HCT116 (cell line): ENCODE measurements at places on chromosomes 13 and 19. TPM values are rescaled to one million over a fixed set of nuclear protein-coding genes. Genes with fewer than 3 reads are reported as not detected.
A peak's percentile ranks its signal among the peaks of the same experiment; 100 is the strongest.

DNA sequence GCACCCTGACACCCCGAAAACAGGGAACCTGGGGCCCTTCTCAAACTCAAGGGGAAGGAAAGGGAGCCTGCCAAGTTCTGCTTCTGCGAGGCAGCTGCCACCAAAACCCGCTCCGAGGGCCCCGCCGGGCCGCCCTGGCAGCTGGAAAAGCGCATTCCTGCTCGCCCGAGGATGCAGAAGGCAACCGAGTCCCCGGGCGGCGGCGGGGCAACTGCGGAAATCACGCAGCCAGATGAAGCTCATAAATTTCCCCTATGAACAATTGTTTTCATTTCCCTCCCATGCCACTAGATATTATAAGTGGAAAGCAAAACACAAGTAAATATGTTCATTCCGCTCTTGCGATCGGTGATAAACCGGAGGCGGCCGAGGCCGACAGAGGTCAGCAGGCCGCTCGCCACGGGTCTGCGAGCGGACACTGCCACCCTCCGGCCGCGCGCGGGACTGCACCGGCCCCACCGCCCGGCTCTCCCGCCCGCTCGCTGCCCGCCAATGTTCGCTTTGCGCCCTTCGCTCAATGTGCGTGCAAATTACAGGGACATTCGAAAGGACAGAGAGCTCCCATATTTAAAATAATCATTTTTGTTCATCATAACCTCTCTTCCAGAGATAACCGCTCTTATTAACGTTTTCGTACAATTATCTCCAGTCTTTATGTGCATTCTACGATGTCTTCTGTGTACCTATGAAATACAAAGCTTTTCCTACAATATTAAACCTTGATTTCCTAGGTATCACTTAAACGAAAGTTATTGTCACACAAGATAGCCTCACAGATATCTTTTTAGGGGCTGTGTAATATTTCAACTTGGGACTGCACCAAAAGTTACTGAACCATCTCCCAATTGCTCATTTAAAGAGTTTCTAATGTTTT is 120.8 kb upstream of the ZNF507 start:
- DNase-seq: no peak
- no peaks in the 10 kb centered on the region for H3K4me1 ChIP-seq
- peaks cover 5% of the 10 kb centered on the region; the same call in 1 of the 2 replicates for H3K27me3 ChIP-seq

DNA sequence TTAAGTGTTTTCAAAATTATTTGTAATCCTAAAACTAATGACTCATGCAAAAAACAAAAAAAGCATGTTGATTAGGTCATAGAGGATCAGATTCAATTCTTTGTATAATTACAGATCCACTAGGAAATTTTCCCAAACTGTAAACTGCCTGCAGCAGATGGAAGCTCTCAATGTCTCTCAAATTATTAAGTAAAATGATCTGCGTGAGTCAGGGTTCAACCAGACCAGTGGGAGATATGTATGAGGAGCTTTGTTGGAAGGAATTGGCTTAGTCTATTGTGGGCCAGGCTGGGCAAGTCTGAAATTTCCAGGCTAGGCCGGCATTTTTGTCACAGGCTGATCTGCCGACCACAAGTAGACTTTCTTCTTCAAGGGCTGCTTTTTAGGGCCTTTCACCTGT is 14.4 kb upstream of the SACS start:
- DNase-seq: no peak
- H3K27me3 ChIP-seq: no peaks in the 10 kb centered on the region
- no peak overlapping the region for H3K27ac ChIP-seq
- H3K4me3 ChIP-seq: no peak overlapping the region
- no peaks in the 10 kb centered on the region for H3K36me3 ChIP-seq

ZNF816 gene
- 8.9 TPM for total RNA-seq

- no peaks in the 10 kb centered on the region for H3K36me3 ChIP-seq
- H3K27me3 ChIP-seq: peaks cover 5% of the 10 kb centered on the region
- no peak overlapping the region for H3K27ac ChIP-seq
- H3K4me1 ChIP-seq: no peaks in the 10 kb centered on the region
- no peak for DNase-seq
Measured at GRCh38 chr19:29372921-29373797, 152.6 kb upstream of the VSTM2B start.

PDCD5 gene
- 143 TPM for total RNA-seq

DNA sequence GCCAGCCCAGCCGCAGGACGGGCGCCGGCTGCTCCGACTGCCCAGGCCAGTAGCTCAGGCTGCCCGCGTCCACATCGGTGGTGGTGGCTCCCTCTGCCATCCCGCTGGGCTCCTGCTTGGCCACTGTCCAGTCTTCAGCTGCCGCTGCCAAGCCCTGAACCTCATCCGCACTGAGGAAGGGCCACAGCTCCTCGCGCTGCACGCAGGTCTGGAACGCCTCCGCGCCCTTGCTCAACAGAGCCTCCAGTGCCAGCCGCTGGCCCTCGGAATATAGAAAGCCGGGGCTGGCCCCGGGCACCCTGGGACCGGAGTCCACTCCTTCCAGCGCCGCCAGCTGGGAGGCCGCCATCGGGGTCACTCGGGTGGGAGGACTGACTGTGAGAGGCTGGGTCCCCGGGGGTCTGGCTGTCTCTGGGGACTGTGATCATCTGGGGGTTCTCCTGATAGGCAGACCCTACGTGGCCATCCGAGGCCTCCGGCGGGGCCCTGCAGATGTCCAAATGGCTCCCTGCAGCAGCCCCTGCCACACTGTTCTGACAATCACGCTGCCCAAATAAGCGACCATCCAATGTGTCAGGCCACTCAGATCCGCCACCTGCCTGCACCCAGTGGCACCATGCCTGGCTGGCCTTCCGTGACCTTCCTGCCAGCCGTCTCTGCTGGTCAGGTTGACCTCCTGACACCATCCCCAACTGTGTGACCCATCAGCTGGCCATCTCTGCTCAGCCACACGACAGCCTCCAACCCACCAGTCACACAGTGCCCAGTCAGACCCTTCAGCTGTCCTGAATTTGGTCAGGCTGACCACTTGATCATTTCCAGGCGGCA is 1.6 kb downstream of the FAM83E start:
- H3K27ac ChIP-seq: peak overlapping the region; percentile 86; the same call in 1 of the 2 replicates
- H3K4me1 ChIP-seq: peaks cover 57% of the 10 kb centered on the region
- no peak for DNase-seq

METTL21C gene
- total RNA-seq: not detected

DNA sequence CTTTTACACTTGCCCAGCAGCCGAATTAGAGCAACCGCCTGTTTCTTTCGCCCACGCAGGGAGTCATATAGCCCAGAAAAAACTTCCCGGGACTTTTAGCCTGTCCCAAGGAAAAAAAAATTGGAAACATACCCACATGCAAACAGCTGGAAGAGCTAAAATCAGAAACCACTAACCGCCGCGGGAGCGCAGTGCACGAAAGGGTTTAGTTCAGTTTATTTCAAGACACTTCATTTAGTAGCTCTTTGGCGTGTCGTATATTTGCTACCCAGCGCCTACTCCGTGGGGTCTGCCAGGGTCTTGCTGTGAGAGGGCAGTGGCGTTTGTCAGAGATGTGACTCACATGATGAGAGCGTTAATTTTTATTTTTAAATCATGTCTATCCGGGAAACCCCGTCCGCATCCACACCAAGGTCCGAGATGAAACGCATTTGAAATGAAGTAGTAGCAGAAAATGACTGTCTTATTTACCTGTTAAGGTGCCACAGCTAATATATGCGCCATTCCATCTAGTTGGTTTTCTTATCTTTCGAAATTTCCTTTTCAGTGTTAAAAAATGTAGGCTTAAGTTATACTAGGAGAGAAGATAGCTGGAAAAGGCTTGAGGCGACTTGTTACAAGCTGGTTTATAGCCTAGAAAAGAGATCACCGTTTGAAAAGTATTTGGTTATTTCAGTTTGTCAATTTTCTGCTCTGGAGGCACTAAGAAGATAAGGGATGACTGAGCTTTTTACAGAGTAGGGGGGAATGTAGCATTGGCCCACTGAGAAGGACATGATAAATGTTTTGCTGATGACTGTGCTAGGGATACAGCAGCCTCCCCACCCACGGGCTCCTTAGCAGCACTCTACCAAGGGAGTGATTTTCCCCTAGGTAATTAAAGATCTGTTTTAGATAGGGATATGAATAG is 1.7 kb downstream of the KLF5 start:
- peak overlapping the region; percentile 83 for H3K27ac ChIP-seq
- peaks cover 11% of the 10 kb centered on the region for H3K36me3 ChIP-seq
- H3K27me3 ChIP-seq: no peaks in the 10 kb centered on the region
- H3K4me1 ChIP-seq: peaks cover 33% of the 10 kb centered on the region

DNA sequence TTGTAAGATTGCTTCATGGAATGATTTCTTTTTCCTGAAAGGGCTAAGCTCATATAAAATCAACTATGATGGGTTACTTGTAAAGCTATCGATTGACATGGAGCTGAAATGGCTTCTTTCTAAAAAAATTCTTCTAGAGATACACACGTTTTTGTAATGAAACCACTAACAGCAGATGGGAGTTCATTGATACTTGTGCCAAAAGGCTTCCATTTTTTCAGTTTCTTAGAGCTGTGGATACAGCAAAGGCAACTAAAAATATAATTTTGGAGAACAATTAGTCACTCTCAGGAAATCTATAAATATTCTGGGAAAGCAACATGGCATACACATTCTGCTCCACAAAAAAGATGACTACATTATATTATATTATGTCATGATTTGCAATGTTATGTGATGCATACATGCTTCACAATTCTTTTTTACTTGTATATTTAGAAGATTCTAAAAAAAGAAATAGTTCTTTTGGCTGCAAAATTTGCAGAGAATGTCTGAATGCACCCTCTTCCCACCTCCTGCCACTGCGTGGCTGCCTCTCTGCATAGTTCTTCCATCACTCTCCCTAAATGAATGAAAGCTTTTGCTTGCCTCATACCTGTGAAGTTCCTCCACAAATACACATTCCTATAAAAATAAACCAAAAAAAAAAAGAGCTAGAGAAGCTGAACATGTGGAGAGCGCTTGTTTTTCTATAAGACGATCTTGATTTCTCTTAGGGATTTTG is 802.5 kb downstream of the EFNB2 start:
- H3K36me3 ChIP-seq: no peaks in the 10 kb centered on the region
- no peaks in the 10 kb centered on the region for H3K4me1 ChIP-seq
- no peak overlapping the region for H3K4me3 ChIP-seq
- no peak for DNase-seq
- H3K27me3 ChIP-seq: no peaks in the 10 kb centered on the region
- H3K27ac ChIP-seq: no peak overlapping the region

DNA sequence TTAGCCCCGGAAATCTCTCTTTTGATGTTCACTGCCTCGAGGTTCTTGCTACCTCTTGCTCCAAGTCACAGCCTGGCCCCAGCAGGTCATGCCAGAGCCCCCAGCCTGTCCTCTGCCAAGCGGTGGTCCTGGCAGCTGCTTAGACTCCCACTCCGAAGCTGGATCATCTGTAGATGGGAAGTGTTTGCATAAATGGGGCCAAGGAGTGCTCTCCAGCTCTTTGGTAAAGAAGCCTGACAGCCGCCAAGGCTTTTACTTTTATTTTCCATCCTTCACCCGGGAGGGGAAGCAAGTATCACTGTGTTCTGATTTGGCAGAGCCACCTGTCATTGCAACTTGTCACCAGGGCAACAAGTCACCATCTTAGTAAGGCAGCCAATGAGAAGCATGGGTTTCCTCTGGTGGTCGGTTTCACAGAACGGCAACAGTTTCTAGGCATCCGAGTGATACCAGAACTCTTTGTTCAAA is 10.6 kb upstream of the RETN start:
- no peak overlapping the region for H3K4me3 ChIP-seq
- H3K4me1 ChIP-seq: no peaks in the 10 kb centered on the region
- no peaks in the 10 kb centered on the region for H3K36me3 ChIP-seq
- no peak overlapping the region for H3K27ac ChIP-seq

- DNase-seq: no peak
- no peaks in the 10 kb centered on the region for H3K27me3 ChIP-seq
Measured at GRCh38 chr13:105579821-105580710, 955.4 kb downstream of the EFNB2 start.

GRCh38 chr19:43623889-43624670 is 4.7 kb upstream of the ZNF428 start:
- H3K4me3 ChIP-seq: no peak overlapping the region
- H3K36me3 ChIP-seq: no peaks in the 10 kb centered on the region
- peak; percentile 29 for DNase-seq
- peak overlapping the region; percentile 34; the same call in 1 of the 2 replicates for H3K27ac ChIP-seq
- H3K27me3 ChIP-seq: no peaks in the 10 kb centered on the region

DNA sequence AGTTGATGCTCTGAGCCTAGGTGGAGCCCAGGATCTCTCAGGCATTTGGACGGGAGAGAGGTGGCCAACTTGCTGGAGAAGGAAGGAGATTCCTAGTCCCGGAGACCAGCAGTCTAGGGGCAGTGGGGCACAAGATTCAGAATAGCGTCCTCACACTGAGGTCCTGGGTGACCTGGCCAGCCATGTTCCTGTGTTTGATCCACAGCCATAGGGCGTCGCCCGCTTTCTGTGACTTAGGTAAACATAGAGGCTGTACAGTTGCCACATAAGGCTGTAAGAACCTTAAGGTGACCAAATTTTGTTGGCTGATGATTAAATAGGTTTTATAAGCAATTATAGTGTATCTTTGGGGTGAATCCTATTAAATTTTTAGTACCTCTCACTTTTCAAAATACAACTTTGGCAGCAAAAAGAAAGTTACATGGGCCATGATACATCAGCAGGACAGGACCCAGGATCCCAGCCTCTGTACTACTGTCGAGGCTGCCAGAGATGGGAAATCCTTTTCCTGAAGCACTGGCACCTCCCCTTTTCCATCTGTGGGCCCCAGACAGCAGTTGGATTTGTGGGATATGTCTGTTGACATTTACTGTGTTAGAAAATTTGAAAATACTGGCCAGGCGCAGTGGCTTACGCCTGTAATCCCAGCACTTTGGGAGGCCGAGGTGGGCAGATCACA is 37.5 kb downstream of the TSSK6 start:
- H3K36me3 ChIP-seq: no peaks in the 10 kb centered on the region; the same call in 1 of the 2 replicates
- H3K4me1 ChIP-seq: no peaks in the 10 kb centered on the region; the same call in 1 of the 2 replicates
- H3K27me3 ChIP-seq: no peaks in the 10 kb centered on the region

- H3K4me1 ChIP-seq: peaks cover 9% of the 10 kb centered on the region
- no peak overlapping the region for H3K4me3 ChIP-seq
- no peak overlapping the region for H3K27ac ChIP-seq
- H3K27me3 ChIP-seq: no peaks in the 10 kb centered on the region
- no peak for DNase-seq
- H3K36me3 ChIP-seq: no peaks in the 10 kb centered on the region
Measured at GRCh38 chr13:75544681-75545330, 4.8 kb upstream of the UCHL3 start.

IGFL1 gene
- not detected for total RNA-seq

GRCh38 chr19:31648347-31648746 is 299.1 kb upstream of the TSHZ3 start:
- H3K4me3 ChIP-seq: no peak overlapping the region
- DNase-seq: no peak
- no peaks in the 10 kb centered on the region for H3K36me3 ChIP-seq
- H3K27me3 ChIP-seq: no peaks in the 10 kb centered on the region
- no peak overlapping the region for H3K27ac ChIP-seq

GRCh38 chr19:36120092-36120983 is 5.1 kb downstream of the TBCB start:
- H3K36me3 ChIP-seq: peaks cover 14% of the 10 kb centered on the region; the same call in 1 of the 2 replicates
- no peak overlapping the region for H3K4me3 ChIP-seq
- no peak for DNase-seq
- H3K4me1 ChIP-seq: peaks cover 13% of the 10 kb centered on the region

CATSPERD gene
- not detected for total RNA-seq

GRCh38 chr13:31980830-31981229 is 50.7 kb upstream of the FRY start:
- peaks cover 10% of the 10 kb centered on the region for H3K4me1 ChIP-seq
- no peak overlapping the region for H3K4me3 ChIP-seq
- no peaks in the 10 kb centered on the region for H3K36me3 ChIP-seq
- no peaks in the 10 kb centered on the region for H3K27me3 ChIP-seq

KLK15 gene
- not detected for total RNA-seq
